Neural progenitor cell (in vitro differentiated cells): ENCODE measurements at places on chromosomes 11 and 22. TPM values are rescaled to one million over a fixed set of nuclear protein-coding genes. Genes with fewer than 3 reads are reported as not detected.

DNA sequence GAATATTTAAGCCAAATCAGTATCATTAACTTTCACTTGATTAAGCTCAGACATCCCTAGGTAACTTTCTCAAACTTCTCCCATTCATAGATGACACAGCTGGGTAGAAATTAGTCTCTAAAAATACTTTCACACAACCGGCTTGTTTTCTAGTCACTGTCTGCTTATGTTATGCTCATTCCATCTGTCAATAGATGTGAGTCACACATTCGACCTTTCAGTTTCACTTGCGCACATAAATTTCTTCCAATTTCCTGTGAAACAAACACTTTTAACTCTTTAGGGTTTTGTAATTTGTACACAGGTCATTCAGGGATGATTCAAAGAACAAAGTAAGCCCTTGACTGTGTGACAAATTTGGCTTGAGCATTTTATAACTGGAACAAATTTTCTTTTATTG, 723.0 kb downstream of the KCNA4 start:
- no peak for DNase-seq

- no peak for DNase-seq
These were observed 88.7 kb upstream of the DRD2 start for GRCh38 chr11:113563766-113564526.

GRCh38 chr22:38766076-38766777, 10.4 kb upstream of the SUN2 start:
- peak; percentile 77 for DNase-seq

GRCh38 chr11:91959411-91959810, 265.2 kb upstream of the FAT3 start:
- no peak for DNase-seq

DNA sequence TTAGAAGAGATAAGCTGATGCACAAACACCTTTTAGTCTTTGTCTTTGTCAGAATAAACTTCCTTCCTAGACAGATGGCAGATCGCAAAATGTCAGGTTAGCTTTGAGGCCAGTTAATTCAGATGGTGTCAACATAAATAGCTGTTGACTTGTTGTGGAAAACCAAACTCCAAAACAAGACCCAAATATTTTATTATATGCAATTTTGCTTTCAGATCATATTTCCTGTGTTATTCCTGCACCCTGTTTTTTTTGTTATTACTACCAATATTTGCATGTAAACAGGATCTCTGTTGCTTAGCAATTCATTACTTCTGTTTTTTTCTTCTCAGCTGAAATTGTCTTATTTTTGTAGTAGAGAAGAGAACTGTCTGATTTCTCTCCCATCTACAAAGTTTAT, 316.0 kb downstream of the ETS1 start:
- no peak for DNase-seq

GRCh38 chr11:15107730-15108515, 6.8 kb upstream of the INSC start:
- no peak for DNase-seq

BIK gene
- total RNA-seq = 1.6 and 2.2 TPM in 2 replicates

GRCh38 chr11:18295316-18295715, 26.6 kb downstream of the HPS5 start:
- no peak for DNase-seq

GRCh38 chr11:33761471-33761870, 12.8 kb downstream of the FBXO3 start:
- DNase-seq = no peak

DNA sequence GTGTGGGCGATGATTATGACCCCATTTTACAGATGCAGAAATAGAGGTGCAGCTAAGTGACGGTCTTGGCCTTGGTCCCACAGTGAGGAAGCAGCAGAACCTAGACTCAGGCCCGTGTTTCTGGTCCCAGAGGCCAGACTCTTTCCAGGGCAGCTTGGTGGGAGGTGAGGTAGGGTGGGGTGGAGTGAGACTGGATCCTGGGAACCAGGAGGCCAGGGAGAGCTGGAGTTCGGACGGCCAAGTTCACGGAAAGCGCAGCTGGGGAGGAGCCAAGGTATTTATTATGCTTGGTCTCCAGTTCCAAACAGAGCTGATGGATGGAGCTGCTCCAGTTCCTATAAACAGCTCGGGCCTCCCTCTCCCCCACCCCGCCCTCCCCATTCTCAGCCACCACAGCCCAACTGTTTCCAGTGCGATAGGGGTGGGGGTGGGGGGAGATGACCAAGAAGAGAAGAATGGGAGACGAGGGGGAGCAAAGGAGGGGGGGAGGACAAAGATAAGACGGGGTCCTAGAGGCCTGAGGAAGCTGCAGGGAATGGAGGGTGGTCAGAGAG, 16.2 kb downstream of the LRRC32 start:
- no peak for DNase-seq

GRCh38 chr22:29202212-29203192, 3.2 kb upstream of the EMID1 start:
- DNase-seq = peak; percentile 65

CCDC157 gene
- 3.7 and 11.1 TPM in 2 replicates for total RNA-seq

- no peak for DNase-seq
These were observed 186.5 kb downstream of the SHANK2 start for GRCh38 chr11:71065841-71066240.

MS4A12 gene
- total RNA-seq = not detected in 2 replicates

DNA sequence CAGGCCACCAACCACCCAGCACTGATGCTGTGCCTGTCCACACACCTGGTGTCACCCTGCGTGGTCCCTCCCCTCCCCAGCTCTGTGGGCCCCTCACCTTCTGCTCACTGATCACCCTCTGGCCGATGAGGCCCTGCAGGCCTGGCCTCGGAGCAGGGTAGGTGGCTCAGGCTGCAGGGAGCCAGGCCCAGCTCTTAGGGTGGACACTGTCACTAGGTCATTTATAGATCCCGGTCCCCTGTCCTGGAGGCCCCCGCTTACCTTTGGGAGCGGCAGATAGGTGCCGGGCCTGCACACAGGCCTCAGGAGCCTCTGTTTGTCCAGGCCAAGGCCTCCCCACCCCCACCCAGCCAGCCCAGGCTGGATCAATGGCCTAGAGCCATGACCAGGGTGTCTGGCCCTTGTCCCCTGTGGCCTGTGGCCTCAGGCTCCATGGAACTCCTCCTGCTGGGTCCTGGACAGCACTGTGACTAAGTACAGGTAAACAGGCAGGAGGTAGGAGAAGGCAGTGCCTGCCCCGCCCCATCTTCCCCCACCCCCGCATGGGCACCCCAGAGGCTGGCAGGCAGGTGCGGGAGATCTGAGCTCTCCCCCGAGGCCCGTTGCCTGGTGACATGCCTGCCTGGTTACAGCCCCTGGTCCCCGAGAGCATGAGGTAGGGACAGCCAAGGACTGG, at the start of gene TMPRSS6:
Gene TMPRSS6 (minus strand): TSS at position 472 of the 676 bp plus-strand sequence. CDS start 6,296 bp downstream, outside the sequence.
- DNase-seq = no peak

GAB2 gene
- total RNA-seq = 11.1 and 21.6 TPM in 2 replicates

DNA sequence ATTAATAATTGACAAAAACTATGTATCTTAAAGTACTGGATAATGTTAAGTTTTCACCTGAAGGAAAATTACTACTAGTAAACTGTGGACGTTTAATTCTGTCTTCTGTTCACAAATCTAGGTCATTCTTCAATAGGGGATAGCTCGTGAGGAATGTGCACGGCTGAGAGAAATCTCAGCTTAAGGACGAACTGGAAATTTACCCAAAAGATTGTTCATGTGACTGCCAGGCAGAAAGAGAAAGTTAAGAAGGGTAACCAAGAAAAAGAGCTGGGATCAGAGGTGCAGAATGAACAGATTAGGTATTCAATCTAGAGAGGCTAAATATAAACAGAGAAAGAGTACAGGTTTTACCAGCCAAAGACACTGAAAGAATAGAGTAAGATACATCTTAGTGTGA, 245.3 kb downstream of the CASP12 start:
- DNase-seq = no peak

DNA sequence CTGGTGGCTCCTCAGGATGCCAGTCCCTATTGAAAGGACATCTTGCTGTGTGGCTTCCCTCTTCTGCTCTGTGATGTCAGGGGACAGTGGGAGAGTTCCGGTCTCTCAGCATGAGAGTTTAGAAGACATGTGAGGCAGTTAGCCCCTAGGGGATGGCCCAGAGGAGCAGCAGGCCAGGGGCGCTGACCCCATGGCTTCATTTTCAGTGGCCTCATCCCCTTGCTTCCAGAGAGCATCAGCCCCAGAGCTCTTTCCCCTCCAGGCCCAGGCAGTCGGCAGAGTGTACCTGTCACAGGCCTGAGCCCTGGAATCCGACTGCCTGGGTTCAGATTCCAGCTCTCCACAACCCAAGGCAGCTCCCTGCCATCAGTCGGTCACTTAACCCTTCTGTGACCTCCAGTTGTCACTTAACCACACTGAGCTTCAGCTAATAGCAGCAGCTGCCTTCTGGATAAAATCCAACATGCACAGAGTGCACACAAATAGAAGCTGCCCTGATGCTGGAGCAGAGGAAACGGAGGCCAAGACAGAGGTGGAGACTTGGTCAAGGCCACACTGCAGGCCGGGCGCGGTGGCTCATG, 14.1 kb upstream of the LRRC10B start:
- no peak for DNase-seq

DNA sequence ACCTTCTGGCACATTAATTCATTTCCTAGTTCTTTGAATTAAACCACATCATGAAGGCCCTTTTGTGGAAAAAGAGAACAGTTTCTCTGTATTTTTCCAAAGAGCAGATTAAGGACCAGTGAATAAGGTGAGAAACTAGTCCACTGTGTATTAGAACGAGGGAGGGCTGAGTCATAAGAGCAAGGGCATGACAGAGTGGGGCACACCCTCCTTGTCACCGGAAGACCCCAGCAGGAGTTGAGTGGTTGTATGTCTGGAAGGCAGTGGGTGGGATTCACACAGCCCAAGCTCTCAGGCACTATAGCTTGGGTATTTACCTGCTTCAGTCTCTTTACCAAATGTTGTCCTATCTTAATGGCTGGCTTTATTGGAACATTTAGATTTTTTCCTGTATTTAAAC, 86.8 kb downstream of the BMAL1 start:
- no peak for DNase-seq

GRCh38 chr11:11349870-11350337, 3.1 kb downstream of the CSNK2A3 start:
- no peak for DNase-seq

- DNase-seq = no peak
These were observed 92.3 kb downstream of the BLID start for GRCh38 chr11:122023614-122024250.

DNA sequence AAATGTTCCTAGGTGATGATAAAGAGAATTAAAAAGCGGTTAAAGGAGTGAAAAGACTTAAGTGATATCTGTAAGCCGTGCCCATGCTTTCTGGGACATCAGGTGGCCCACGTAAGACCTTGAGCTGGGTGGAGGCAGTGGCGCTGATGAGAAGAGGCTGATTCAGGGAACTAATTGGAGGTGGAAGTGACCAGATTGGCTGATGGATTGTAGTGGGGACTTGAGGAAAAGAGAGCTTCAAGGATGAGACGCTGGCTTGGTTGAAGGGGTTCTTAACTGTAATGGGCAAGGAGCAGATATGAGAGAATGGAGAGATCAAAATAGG, 69.1 kb upstream of the EP300 start:
- peak; percentile 21 for DNase-seq

FAM180B gene
- not detected in 2 replicates for total RNA-seq

PAFAH1B2 gene
- 161 and 203 TPM in 2 replicates for total RNA-seq

- peak; percentile 85 for DNase-seq
These were observed 16.3 kb downstream of the HTR3A start for GRCh38 chr11:113991170-113991569.

PRAME gene
- total RNA-seq = not detected in 2 replicates

DNA sequence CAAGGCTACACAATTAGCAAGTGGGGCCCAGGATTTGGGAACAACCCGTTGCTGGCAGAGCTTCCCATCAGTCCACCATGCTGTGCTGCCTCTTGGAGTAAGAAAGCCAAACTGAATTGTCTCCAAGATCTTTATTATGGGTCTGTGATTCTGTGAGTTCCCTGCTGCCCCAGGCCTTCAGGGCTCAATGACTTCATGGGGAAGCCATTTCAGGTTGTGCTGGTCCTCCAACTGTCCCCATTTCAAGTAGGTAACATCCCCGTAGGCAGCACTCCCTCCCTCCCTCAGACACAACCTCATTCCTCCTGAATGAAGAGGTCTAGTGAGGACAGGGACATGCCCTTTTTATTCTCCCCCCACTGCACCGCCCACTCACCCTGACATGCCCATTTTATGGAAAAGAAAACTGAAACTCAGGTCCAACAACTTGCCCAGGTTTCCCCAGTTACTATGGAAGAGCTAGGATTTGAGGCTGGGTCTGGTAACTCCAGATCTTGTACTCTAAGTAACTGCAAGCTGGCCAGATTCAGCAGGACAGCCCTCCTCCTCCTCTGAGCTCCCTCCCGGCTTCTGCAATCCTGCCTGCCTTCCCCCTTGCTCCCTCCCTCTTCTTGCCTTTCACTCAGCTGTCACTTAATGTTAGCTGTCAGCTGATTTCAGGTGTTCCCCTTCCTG, 8.2 kb upstream of the YWHAH start:
- DNase-seq = peak; percentile 42

ATG13 gene
- total RNA-seq = 75.4 and 88.5 TPM in 2 replicates

DNA sequence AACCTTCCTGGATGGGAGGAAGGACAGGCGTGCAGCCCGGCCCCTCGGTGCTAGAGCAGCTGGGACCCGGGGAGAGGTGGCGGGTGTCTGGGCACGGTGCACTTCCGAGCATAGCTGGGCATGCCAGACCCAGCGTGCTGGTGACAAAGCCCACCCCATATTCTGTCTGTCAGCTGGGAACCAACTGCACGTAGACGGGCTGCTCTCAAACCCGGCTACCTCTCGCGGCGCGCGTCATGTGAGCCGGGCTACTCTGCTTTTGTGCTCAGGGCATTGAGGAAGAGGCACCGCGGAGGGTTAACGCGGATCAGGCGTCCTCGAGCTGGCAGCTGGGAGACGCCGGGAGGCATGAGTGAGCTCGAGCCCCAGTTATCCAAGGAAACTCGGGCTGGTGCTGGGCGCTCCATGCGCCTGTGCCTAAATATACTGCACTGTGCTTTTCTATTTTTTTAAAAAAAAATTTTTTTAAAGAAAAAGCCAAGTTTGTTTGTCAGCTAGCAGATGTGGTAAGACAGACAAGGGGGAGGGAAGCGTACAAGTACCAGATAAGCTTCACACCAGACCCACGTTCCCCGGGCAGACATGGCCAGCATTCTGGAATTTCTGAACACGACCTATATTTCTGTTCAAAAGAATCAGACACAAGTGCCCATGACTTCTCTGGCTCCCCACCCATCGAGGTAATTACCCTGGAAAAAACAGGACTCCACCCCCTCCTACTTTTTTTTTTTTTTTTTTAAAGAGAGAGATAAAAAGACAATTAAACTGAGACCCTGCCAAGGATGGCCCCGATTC, 425.6 kb downstream of the SHANK2 start:
- DNase-seq = peak; percentile 91

- DNase-seq = no peak
These were observed 113.4 kb downstream of the ZBTB16 start for GRCh38 chr11:114172871-114173444.
